Caudate nucleus (tissue), 63 donors: ENCODE measurements at places on chromosomes 2 and 18.

DNA sequence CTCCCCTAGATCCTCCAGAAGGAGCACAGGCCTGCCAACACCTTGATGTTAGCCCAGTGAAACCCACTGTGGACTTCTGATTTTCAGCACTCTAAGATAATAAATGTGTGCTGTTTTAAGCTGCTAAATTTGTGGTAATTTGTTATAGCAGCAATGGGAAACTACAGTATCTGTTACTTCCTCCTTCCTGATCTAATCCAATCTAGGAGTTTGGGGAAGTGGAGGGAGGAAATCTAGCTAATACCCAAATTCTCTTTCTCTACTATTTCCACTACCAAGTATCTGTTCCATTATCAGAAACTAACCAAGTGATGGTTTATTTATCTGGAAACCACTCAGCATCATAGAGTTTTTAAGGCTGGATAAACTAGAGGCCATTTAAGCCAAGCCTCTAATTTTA is 64.9 kb downstream of the AFF3 start:
- DNase-seq, result no peak

DNA sequence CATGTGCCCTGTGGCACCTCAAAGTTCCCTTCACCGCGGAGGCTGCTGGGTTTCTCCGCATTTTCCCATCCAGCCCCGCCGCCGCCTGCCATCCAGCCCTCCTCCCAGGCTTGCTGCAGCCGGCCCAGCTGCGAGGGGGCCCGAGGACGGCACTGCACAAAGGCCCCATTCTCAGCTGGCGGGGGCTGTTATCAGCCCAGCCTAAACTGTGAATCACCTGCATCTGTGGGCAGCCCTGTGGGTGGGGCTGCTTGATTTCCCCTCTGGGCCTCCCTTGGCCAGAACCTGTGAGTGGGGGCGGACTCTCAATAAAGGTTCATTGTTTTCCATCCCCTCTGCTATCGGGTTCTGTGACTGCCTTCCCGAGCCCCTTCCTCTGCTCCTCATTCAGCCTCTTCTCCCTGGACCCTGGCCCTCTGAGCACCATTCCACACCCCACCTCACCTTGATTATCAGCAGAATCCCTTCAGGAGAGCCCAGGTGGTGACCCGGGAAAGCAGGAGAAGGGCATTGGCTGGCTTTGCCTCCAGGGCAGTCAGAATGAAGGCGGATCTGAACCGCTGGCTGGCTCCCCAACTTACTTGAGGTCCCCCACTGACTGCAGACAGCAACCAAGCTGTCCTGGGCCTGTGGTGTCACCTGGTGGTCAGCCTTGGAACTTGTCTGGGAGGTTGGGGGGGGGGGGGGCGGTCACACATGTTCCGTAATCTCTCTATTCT is 204.5 kb downstream of the ZFP36L2 start:
- peak; percentile 55 for DNase-seq

GRCh38 chr18:79631096-79631507 is 48.5 kb upstream of the CTDP1 start:
- DNase-seq, result no peak

DNA sequence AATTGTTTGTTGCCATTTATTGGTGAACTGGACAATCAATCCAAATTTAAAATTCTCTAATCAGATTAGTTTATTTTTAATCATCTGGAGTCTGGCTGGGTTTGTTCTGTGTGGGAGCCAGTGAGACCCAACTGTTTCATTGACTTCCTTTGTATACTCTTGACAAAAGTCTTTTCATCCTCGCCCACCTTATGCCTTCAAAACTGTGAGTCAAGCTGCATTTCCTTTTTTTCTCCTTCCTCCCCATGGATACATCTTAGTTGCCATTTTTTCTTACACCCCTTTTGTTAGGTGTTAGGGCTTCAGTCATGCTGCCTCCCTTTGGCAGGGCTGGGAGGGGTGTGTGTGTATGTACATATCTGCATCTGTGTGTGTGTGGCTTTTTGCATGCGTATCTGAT is 117.6 kb downstream of the PRKCE start:
- DNase-seq, result no peak

GRCh38 chr2:234172066-234172465 is 121.6 kb downstream of the SPP2 start:
- DNase-seq, result no peak

DNA sequence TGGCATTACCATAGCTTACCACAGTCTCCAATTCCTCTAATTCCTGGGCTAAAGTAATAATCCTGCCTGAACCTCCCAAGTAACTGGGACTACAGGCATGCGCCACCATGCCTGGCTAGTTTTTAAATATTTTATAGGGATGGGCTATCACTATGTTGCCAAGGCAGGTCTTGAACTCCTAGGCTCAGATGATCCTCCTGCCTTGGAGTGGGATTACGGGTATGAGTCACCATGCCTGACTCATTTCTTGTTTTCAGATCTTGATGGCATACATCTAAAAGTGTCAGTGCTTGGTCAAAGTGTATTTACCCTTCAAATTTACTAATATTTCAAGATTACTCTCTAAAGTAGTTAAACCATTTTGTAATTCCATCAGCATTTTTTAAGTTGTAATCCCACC is 9.4 kb upstream of the SOCS6 start:
- no peak for DNase-seq

- no peak for DNase-seq
These were observed 65.5 kb downstream of the FAM117B start for GRCh38 chr2:202700075-202700901.

DNA sequence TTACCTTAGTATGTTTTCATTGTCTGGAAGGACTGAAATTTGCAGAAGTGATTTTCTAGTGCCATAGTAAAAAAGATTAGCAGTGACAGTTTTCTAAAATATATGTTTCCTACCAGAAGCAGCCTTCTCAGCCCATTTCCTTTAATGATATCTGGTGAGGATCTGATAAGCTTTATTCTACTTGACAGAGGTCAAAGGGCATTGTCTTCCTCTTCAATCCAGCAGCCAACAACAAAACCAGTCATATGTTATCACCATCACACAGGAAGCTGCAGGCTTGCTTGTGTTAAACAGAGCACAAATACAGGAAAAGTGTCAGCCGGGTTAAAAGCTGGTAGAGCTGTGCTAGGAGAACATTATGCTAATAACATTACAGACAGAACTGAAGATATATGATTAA is 35.6 kb upstream of the ZSWIM2 start:
- DNase-seq, result no peak

DNA sequence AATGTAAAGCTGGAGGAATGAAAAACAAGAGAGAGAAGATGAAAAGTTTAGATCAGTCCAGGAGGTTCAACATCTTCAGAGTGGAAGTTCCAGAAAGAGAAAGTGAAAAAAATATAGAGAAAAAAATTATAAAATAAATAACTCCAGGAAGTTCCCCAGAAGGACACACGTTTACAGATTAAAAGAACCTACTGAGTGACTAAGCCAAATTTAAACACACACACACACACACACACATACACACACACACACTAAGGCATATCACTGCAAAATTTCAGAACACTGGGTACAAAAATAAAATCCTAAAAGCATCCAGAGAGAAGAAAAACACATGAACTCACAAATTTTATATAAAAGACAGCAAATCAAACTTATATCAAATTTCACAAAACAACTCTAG is 85.9 kb upstream of the PMAIP1 start:
- DNase-seq, result no peak

DNA sequence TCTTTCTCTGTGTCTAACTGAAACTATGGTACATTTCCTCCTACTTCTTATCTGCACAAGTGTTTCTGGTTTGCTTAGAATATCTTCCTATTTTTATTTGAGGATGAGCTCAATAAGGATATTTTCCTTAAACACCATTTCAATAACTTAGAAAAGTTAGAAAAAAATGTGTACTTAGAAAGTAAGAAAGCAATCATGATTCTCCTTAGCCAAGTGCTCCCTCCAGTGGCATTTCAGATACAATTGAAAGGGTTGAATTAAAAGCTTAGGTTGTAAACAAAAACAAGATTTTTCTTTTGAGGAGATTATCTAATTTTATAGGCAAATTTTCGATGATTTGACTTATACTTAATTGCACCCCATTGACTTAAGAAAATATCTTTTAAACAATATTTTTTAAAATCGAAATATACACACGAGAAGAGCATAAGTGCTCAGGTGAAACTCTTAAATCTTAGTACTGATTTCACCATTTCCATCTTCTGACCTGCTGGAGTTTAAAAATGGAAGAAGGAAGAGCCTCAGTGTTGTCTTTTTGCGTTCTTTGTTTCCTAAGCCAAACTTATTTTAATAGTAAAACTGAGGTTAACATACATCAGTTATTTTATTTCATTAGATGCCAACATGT is 26.9 kb downstream of the C18orf63 start:
- no peak for DNase-seq

DNA sequence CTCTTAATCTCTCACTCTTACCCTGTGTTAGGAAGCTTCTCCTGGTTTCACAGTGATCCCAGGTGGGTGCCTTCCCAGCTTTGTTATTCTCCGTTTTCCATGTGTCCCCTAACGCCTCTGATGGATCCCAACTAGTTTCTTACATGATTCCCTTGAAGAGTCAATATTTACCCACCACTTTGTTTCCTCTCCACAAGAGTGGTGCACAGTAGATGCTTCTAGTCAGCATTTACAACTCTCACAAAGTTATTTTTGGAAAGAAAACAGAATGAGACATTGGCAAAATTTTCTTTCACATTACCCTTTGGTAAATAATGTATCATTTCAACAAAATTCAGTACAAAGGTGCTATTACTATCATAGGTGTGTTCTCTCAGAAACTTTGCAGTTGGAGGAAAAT is 1611.1 kb upstream of the ZEB2 start:
- no peak for DNase-seq

DNA sequence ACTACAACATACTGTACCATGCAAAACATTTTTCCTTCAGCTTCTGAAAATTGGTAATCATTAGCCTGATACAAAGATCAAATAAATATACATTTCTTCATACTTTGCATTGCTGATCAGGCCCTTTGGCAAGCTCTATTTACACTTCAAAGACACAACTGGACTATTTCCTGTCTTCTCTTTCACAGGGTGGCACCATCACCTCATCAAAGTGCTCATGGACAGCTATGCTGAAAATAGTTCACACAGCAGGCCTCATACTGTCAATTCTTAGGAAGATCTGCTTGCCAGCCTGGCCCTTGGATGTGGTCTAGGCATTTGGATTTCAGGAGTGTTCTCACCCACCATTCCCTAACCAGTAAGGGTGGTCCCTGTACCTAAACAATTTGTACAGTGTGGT is 33.9 kb downstream of the FBXO15 start:
- no peak for DNase-seq

- no peak for DNase-seq
These were observed 15.6 kb upstream of the PSD4 start for GRCh38 chr2:113157897-113158753.

DNA sequence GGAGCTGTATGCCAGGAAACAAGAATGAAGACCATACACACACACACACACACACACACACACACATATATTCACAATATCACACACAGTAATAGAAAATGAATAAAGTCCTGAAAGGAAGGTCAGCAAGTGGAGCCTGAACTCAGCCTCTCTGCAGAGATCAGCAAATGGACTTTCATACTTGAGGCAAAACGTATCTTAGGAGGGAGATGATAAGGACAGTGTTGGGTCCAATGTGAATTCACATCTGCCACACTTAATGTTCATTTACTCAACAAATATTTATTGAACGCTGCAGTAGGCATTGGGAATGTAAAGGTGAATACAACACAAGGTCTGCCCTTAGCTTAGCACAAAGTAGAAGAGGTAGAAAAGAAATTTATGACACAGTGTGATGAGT is 2.7 kb upstream of the MTLN start:
- DNase-seq, result no peak

- DNase-seq, result peak; percentile 64
These were observed 202.9 kb upstream of the SP5 start for GRCh38 chr2:170512266-170512665.

GRCh38 chr2:215727507-215728503 is 285.5 kb downstream of the MREG start:
- no peak for DNase-seq
